ENCODE measurements at places on chromosomes 11 and 22.

- no peak for DNase-seq
Observed at GRCh38 chr11:22133776-22134175, 59.1 kb upstream of the ANO5 start.

- no peak for DNase-seq
Observed at GRCh38 chr11:72257570-72257969, 13.6 kb upstream of the PHOX2A start.

DNA sequence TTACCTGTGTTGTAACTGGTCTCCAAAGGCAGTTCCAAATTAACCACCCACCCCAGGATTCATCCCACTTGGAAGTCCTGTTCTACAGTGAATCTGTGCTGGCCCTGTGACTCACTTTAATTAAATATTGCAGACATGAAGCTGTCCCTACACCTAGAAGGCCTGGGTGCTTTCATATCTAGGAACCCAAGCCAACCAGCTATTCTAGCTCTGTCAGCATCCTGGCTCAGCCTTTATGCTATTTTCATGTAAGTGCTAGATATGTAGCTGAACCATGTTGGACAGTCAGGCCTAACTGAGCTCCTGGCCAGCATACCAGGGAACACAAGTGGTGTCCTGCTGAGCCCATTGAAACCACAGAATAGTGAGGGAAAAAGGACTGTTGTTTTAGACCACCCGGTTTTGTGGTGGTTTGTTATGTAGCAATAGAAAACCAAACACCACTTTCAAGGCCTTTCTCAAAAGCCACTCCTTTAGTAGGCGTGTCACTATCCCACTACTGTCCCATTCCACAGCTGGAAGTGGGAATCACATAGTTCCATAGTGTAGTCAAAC lies 30.3 kb downstream of the CNTF start:
- DNase-seq: no peak

GRCh38 chr11:134509381-134510232 lies 97.6 kb upstream of the B3GAT1 start:
- DNase-seq: no peak

Measured in NCI-H774 (cell line).